ENCODE measurements at places on chromosomes 6 and 20. TPM values are rescaled to one million over a fixed set of nuclear protein-coding genes. Genes with fewer than 3 reads are reported as not detected.

- no peak for DNase-seq
Measured at GRCh38 chr20:663315-664090, 10.5 kb upstream of the SRXN1 start.

IL22RA2 gene
- not detected for total RNA-seq

GRCh38 chr20:9613871-9614270 is 99.5 kb downstream of the LAMP5 start:
- no peak for DNase-seq

DNA sequence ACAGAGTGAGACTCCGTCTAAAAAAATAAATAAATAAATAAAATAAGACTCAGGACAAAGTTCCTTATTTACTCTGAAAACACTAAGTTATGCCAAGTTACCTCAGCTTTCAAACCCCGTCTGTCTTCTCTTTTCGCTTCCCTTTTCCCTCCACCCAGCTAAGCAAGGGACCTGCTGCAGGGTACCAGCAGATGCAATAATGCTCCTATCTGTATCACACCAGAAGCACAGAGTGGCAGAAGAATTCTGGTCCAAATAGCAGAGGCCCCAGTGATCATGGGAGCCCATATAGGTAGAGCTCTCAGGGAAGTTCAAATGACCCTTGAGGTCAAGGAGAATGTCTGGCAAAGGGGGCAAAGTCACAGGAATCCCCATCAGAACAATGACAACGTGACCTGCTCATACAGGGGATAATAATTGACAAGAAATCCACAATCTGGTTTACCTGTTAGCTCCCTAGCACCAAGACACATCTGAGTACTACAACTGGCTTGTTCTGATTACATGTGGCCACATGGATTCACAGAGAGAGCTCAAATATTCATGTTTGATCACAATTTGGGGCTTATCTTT is 8.7 kb downstream of the GCM1 start:
- DNase-seq: no peak

DNA sequence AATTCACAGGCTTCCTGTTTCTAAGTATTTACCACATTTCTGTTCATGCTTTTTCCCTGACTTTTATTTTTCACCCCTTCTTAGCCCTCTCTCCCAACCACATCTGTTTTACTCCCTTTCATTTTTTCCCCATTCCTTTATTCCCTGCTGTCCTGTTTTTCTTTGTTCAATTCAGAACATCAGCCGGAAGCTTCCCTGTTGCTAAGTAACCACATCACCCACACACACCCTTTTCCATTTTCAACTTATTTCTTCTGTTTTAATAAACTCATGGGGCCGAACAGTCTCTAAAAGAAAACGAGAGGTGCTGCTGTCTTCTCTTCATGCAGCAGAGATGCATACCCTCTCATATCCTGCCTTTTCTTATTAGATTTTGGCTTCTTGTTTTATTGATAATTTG is 53.5 kb upstream of the CEP85L start:
- DNase-seq: no peak

- no peak for DNase-seq
Measured at GRCh38 chr6:83311231-83311630, 118.1 kb downstream of the RWDD2A start.

DNA sequence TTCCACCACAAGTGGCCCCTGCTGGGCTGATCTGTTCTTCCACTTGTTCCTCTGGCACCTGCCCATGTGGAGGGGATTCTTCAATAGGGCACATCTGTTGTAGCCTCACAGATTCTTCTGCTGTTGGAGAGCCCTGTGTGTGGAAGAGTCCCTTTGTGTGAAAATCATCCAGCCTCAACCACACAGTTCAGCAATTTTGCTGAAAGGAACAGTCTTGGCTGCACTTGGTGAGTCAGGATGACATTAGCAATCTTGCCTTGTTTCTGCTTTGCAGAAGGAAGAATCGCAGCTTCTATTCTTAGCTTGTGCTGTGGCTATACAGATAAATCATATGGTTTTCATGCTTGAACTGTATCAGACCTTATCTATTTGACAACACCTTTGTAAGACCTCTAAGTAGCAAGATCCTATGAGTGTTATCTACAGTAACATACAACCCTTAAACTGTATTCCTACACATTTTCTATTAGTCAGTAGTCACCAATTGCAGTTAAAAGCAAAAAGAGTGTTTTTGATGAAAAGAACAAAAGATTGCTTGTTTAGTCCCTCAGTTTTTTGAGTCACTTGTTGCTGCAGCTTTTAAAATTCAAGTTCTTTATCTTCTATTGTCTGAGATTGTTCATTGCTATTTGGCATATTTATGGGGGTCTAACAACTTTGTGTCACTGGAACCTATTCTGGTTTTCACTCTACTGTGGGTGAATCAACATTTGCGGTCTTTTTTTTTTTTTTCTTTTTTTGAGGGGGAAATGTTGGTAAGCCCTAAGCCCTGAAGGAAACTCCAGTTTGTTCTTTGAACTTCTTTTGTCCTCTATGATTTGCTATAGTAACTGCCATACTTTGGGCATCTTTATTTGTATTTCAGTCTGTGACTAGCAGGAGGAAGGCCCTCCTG is 231.6 kb downstream of the TFAP2B start:
- DNase-seq: no peak

BPIFB4 gene
- total RNA-seq: not detected

DNA sequence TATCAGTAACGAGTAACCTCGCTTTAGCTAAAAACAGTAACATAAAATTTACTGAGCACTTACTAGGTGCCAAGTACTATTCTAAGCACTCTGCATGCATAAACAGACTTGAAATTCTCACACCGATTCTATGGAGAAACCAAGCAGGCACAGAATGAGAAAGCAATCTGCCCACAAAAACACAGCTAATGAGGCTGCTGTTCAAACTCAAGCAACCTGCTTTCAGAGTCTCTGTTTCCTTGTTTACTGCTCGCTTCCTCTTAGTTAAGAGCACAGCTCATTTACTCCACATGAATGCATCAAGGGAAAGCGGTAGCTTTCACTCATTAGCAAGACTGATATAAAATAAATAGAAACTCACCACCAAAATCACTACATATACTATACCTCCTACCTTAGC is 37.4 kb downstream of the PRKN start:
- no peak for DNase-seq

DNA sequence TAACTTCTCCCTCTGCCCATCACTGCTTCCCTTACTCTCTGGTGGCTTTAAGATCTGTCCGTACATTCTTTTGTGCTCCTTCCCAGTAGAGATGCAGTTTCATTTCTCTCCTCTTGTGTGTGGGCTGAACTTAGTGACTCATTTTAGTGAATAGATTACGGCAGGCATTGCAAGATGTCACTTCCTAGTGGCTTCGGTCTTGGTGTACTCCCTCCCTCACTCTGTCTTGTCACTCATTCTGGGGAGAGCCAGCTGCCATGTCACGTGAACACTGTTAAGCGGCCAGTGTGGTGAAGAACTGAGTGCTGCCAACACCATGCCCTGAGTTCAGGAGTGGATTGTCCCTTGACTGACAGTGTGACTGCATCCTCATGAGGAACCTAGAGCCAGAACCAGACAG is 115.9 kb downstream of the OTOR start:
- DNase-seq: no peak

- DNase-seq: no peak
Measured at GRCh38 chr6:434051-434705, 42.6 kb downstream of the IRF4 start.

CMTR1 gene
- total RNA-seq: 26.4 TPM

GRCh38 chr20:31749223-31749622 is 10.1 kb downstream of the TPX2 start:
- no peak for DNase-seq

TFEB gene
- total RNA-seq: 7.2 TPM

GRCh38 chr20:14583413-14583812 is 246.0 kb upstream of the FLRT3 start:
- DNase-seq: no peak

DNA sequence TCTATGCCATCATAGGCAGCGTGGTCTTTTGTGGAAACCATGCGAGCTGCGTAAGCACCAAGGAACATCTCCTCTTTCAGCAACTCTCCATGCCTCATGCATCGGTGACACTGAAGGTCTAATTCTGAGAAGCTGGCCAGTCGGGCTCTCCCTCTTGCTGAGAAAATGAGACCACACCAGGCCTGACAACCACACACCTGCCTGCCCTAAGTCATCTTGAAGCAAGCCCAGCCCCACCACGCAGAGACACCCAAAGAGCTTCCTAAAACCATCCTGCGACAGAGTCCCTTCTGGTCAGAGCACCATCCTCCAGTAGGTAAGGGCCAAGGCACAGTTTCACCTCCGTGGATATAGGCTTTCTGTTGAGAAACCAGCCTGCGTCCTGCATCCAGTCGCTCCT is 26.6 kb downstream of the PREX1 start:
- DNase-seq: no peak

DNA sequence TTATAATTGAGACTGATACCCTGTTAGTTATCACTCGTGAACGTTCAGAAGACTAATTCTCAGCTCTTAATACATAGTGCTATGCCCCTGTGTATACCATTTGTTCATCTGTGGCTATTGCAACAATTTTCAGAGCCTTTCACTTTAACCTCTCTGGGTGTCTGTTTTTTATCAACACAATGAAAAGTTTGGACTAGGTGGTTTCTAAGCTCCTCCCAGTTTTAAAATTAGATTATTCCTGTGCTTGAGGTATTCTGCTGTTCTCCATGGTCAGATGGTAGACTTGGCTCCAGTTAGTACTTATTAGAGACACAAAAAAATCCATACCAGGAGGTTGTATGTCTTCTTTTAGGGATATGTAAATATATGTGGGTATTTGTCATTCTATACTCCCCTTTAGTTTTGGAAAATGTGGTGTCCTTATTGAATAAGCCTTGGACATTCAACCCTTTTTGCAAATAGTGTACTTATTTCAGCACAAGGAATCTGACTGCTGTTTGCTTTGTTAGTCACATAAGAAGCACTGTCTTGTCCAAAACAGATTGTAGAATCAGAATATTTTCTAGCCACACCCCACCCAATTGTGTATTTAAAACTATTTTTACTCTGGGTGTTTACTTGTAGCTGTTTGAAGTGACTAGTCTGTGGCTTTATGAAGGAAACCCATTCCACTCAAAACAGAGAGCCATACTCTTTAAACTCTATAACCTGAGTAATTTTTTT is 2.0 kb upstream of the COL10A1 start:
- DNase-seq: no peak

BCAS1 gene
- 29.0 TPM for total RNA-seq

DNA sequence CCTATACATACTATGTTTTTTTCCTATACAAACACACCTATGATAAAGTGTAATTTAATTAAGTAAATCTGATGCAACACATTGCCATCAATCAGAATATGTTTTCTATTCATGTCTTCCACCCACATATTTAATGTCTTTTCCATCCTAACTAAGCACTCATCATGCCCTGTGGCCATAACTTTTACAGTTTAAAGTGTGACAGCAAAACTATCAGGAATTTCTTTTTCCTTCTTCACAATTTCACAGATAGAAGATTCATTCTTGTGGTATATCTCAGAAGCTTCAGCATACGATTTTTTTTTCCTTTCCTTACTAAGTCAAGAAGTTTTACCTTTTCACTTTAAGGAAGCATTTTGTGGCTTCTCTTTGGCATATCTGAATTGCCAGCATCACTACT is 7.0 kb upstream of the BEND6 start:
- no peak for DNase-seq

KIAA0408 gene
- 9.4 TPM for total RNA-seq

L3MBTL3 gene
- total RNA-seq: 17.2 TPM

GRCh38 chr6:138504764-138505689 is 5.7 kb upstream of the NHSL1 start:
- no peak for DNase-seq
